ENCODE measurements at places on chromosomes 3 and 15. TPM values are rescaled to one million over a fixed set of nuclear protein-coding genes. Genes with fewer than 3 reads are reported as not detected.
A peak's percentile ranks its signal among the peaks of the same experiment; 100 is the strongest.

GRCh38 chr3:118792191-118792590 is 242.5 kb downstream of the IGSF11 start:
- no peaks in the 10 kb centered on the region for H3K27me3 ChIP-seq
- no peak overlapping the region for H3K4me3 ChIP-seq
- no peak for DNase-seq
- H3K4me1 ChIP-seq: no peaks in the 10 kb centered on the region
- H3K36me3 ChIP-seq: no peaks in the 10 kb centered on the region

- DNase-seq: no peak
- no peaks in the 10 kb centered on the region for H3K27me3 ChIP-seq
- H3K27ac ChIP-seq: no peak overlapping the region
- H3K4me1 ChIP-seq: no peaks in the 10 kb centered on the region
- H3K4me3 ChIP-seq: no peak overlapping the region
Observed at GRCh38 chr3:78174821-78175220, 1134.9 kb downstream of the ROBO2 start.

- H3K4me1 ChIP-seq: peaks cover 4% of the 10 kb centered on the region
- H3K36me3 ChIP-seq: no peaks in the 10 kb centered on the region
- H3K27me3 ChIP-seq: no peaks in the 10 kb centered on the region
Observed at GRCh38 chr15:34056911-34057310, 17.9 kb upstream of the AVEN start.

DNA sequence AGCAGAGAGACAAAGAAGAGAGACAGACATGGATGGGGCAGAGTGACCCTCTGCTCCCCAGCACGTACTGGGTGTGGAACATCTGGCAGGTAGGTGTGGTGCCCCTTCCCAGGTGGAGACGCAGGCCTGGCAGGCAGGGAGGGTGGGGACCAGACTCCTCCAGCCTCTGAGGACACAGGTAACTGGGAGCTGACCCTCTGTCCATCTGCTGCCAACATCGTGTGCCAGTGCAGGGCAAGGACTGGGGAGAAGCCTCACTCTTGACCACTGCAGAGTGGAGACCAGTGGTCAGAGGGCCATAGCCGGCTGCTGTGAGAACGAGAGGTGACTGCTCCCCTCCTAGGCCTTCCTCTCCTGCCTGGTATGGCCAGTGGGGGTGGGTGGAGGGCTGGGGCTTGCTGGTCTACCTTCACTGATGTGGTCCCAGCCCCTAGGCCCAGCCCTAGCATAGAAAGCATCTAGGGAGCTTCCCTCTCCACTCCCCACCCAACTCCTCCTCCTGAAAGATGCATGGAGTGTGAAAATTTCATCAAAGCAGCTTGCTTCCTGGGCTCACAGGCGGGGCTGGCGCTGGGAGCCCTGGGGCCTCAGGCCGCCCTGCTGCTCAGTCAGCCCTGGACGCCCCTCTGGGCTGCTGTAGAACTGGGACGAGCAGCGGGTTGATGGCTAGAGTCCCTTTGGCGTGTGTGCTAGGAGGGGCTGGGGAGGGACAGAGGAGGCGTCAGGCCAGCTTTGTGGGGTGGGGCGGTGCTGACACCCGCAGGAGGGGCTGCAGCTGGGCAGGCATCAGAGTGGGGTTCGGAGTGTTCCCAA is 90.3 kb downstream of the PLXNA1 start:
- H3K27ac ChIP-seq: no peak overlapping the region
- no peak overlapping the region for H3K4me3 ChIP-seq
- peak; percentile 38 for DNase-seq
- H3K27me3 ChIP-seq: no peaks in the 10 kb centered on the region

DNA sequence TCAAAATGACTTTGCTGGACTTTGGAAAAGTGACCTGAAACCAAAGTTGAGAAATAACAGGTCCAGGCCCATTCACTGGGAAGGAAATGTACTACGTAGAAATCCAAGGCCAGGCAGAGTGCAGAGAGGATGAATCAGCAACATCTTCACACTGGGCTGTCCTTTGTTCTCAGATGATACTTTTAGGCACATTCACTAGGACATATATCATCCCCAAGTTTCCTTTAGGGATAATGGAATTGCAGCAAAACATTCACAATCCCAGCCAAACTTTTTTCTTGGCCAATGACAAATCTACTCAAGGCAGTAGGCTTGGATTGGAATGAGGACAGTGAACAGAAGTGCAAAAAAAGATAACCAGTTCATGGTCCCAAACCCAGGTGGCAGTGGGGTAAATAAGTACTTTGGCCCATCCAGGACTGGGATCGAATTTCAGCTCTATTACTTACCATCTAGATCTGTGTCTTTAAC is 75.1 kb downstream of the CLDN11 start:
- H3K4me1 ChIP-seq: no peaks in the 10 kb centered on the region
- H3K27ac ChIP-seq: no peak overlapping the region
- peak; percentile 75 for DNase-seq
- H3K4me3 ChIP-seq: no peak overlapping the region
- H3K36me3 ChIP-seq: no peaks in the 10 kb centered on the region

DNA sequence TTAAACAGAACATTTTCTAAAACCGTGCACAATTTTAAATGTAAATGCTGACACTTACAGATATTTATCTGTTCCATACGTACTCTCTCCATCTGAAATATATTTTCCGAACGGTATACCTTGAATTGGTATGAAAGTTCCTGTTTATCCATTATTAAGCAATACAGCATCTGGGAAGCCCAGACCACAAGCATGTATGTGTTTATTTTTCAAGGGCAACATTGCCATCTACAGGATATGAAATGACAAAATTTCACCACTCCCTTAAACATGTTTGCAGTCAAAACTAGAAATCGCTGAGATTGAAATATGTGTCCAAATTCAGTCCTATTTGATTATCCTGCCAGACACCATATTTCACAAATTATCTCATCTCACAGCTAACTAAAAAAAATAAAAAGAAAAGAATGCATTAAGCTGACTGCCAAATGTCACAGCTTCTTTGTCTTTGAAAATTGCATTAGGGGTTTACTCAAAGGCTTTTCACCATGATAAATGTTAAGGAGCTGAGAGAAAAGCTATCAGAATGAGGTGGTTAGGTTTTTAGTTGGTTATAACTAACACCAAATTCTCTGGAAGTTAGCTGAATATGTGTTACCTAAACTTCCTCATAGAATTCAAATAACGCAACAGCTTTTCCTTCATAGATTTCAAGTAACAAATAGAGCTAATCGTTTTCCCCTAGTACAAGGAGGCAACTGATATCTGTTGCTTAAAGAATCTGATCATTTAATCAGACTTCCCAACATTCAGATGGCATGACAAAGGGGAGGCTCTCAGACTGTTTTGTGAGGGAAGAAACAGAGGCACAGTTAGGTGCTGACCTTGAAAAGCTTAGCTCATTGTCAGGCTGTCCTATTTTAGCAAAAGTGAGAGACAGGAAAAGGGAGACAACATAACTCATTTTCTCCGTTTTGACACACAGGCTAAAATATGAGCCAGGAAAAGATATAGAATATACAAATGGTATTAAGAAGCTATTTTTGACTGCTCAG is 533.1 kb downstream of the TBL1XR1 start:
- H3K4me3 ChIP-seq: no peak overlapping the region
- H3K27ac ChIP-seq: no peak overlapping the region
- H3K4me1 ChIP-seq: peaks cover 16% of the 10 kb centered on the region
- no peak for DNase-seq
- H3K36me3 ChIP-seq: no peaks in the 10 kb centered on the region

The CFAP92 gene
- 0.83 TPM for total RNA-seq

The SLC51B gene
- not detected for total RNA-seq

The DAZL gene
- 0.41 TPM for total RNA-seq

All from sigmoid colon (tissue), 7 donors.